Activated effector memory CD4-positive, alpha-beta T cell treated with Interleukin-2 at 50 U/mL for 16 hours (primary cell): ENCODE measurements at places on chromosomes 11 and 22.

DNA sequence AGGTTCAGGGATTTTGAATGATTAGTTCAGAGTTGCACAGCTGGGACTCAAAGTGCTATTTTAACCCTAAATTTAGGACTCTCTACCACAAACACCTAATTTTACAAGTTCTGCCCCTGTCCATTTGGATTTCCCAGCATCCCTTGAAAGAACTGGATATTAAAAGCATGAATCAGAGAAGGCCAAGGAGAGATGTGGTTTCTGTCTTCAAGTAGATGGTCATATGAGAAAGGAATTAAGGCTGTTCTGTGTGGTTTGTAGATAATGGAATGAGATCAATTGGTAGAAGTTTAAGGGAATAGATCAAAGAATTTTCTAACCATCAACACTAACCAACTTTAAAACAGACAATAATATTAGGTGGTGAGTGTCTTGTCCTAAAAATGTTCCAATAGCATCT is 106.4 kb upstream of the TENM4 start:
- DNase-seq = no peak

- no peak for DNase-seq
Measured at GRCh38 chr11:68048681-68049508, 10.1 kb downstream of the TCIRG1 start.

GRCh38 chr11:70064726-70065317 is 13.3 kb upstream of the ANO1 start:
- DNase-seq = no peak

- peak; percentile 80 for DNase-seq
Measured at GRCh38 chr11:798093-798713, at the start of gene SLC25A22. Gene SLC25A22 (minus strand): TSS chr11:798281. CDS start chr11:795006, 3,275 bp downstream.

- DNase-seq = no peak
Measured at GRCh38 chr22:23197836-23198235, 17.5 kb downstream of the BCR start.

DNA sequence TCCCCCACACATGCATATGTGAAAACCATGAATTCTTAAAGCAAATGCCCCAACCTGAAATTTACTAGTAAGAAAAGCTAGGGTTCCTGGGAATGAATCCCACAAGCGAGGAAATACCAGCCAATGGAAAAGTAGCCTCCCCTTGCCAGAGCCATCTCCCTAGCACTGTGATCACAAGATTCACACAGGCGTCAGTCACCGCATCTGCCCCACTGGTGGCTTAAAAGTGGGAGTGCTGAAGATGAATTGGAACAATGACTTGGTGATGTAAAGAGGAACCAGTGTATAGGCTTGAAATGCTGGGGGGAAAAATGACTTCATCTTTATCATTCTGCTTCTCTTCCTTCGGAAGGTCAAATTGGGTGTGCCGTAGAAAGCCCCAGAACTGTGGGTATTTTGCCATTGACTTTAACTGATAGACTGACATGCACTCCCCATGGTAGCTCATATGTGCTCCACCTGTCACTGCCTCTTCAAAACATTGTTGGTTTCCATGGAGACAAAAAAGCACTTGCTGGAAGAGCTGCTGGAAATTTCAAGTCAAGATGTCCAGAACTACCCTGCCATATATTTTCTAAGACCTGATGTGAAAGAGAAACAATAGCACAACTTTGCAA is 19.2 kb upstream of the ASPHD2 start:
- DNase-seq = no peak

GRCh38 chr11:93857413-93858120 is 7.1 kb upstream of the VSTM5 start:
- DNase-seq = no peak

DNA sequence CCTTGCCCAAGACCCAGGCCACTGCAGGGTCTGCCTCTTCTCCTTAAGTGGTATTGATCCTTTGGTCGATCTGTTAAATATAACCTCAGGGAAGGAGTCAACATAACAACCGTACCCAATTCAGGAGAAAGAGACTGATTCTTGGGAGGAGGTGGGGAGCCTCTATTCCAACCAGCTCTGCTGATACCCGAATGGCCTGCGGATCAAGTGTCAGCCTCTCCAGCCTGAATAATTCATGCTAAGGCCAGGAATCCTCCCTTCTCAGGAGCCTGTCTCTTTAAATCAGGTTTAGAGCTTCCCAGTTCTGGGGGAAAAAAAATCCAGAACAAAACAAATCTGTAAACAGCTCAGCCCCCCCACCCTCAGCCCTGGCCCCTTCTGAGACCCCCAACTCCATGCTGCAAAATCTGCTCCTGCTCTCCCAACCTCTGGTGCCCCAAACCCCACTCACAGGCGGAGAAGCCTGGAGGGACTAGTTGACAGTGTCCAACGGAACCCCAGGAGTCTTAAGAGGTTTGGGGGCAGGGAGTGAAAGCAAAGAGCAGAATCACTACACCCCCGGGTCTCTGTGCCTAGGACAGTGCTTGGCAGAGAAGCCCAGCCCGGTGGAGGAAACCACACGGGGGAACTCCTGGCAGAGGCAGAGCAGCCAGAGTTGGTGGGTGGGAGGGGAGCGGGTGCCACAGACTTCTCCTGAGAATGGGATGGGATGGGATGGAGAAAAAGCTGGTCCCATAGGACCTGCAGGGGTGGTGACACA is 863 bp upstream of the TPBGL start:
- DNase-seq = no peak

- DNase-seq = no peak
Measured at GRCh38 chr11:121225382-121225781, 67.2 kb upstream of the SC5D start.

DNA sequence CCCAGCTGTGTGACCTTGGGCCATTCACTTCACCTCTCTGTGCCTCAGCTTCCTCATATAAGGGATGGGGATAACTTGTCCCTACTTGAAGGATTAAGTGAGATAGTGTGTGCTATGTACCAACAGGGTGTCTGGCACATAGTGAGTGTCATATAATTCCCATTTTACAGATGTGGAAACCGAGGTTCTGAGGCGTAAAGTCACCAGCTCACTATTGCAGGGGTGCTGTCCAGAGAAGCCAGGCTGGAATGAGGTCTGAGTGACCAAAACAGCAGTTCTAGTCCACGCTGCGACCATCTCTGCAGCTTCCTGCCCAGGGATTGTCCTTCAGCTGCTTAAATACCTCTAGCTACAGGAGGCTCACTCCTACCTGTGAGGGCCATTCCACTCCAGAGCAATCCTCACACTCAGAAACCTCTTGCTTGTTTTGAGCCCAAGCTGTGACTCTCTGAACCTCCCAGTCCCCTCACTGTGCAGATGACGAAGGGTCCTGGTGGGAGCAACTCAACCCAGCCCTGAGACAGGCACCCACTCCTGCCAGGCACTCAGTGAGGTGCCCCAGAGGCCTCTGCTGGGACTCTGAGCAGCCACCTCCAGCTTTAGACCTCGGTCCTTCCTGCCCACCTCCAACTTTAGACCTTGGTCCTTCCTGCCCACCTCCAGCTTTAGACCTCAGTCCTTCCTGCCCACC is 5.8 kb downstream of the MB start:
- DNase-seq = no peak

- no peak for DNase-seq
Measured at GRCh38 chr11:88059326-88059725, 115.9 kb downstream of the RAB38 start.

DNA sequence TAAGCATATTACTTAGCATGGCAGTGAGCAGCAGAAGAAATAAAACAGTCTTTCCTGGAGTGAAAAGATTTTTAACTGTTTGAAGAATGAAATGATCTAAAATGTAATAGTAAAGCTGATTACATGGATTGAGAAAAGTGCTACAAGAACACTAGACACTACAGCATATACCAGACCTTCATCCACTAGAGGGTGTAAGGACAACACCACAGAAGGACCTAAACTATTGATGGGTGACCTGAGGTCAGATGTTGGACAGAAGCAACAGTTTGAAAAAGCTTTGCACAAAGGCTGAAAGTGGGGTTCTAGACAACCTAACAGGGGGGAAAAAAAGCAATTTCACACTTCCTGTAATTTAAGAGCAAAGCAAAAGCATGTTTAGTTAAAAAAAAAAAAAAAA is 97.7 kb downstream of the RBFOX2 start:
- DNase-seq = no peak

DNA sequence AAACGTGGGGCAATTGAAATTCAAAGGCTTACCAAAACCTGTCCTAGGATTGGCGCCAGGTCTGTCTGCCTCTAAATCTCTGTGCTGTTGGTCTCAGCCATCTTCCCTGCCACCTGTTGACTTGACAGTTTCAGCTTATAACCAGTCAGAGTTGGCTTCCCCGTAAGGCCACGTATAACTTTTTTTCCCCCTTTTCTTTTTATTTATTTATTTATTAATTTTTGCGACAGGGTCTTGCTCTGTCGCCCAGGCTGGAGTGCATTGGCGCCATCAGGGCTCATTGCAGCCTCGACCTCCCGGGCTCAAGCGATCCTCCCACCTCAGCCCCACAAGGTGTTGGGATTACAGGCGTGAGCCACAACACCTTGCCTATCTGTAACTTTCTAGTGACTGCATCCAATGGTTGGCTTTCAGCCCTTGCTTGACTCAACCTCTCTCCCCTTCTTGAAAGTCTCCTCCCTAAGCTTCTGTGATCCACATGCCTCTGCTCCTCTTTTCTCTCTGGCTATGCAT is 1.4 kb upstream of the SYVN1 start:
- no peak for DNase-seq

- DNase-seq = no peak
Measured at GRCh38 chr22:37126882-37127281, 17.4 kb upstream of the TMPRSS6 start.

- DNase-seq = no peak
Measured at GRCh38 chr11:46977038-46977813, 40.7 kb downstream of the CSTPP1 start.

DNA sequence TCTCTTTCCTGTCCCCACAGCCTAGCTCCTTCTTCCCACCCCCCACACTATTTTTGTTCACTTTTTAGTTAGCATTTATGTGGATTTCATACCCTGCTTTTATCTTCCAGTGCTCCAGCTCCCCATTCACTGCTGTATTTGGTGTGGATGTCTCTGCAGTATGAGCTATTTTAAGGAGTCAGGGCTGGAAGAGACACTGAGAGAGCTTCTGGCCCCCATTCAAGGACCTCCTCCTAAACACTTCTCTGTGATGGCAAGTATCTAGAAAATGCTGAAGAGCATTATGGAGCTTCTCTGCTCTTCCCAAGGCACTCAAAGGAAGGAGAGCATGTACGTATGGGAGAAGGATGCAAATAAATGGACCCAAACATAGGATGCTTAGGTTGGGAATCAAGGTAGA is 79.5 kb downstream of the RAB30 start:
- no peak for DNase-seq

- peak; percentile 52 for DNase-seq
Measured at GRCh38 chr11:35083431-35084238, 55.3 kb upstream of the CD44 start.

DNA sequence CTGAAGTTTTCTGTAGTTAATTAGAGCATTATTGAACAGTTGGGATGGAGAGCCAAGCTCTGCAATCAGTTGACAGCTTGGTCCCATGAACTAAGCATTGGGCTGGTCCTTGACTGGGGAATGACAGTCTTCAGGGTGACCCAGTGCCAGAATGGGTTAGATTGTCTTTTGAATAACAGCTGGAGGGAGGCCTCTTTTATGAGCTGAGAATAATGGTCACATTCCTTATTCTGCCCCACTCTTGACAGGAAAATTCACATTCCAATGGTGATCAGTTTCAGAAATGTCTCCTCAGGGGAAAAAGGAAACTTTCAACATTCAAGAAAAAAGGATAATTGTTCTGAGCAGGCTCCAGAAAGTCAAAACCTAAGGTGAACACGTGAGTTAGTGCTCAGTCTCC is 113.9 kb downstream of the KIRREL3 start:
- no peak for DNase-seq

GRCh38 chr22:37854946-37855345 is 5.7 kb downstream of the EIF3L start:
- DNase-seq = no peak

GRCh38 chr11:67564230-67564629 is 19.4 kb upstream of the GSTP1 start:
- no peak for DNase-seq

- DNase-seq = no peak
Measured at GRCh38 chr22:39917197-39917643, 16.3 kb downstream of the GRAP2 start.

DNA sequence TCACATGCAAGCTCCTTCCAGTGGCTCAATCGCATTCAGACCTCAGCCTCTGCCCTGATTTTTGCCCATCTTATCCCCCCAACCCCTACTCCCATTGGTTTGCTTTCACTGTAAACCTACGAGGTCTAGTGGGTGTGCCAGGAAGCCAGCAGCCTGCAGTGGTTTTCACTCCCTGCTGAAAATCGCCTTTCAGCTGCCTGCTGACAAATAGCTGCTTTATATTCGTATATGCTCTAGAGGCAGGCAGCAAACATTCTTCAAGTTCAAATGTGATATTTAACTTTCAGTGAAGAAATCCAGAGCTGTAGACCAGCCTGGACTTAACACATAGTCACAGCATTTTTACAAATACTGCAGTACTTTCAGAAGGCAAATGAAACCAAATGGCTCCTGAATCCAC is 92.8 kb upstream of the APOA1 start:
- peak; percentile 32 for DNase-seq

- DNase-seq = no peak
Measured at GRCh38 chr22:35835998-35836691, 118.5 kb downstream of the APOL5 start.

DNA sequence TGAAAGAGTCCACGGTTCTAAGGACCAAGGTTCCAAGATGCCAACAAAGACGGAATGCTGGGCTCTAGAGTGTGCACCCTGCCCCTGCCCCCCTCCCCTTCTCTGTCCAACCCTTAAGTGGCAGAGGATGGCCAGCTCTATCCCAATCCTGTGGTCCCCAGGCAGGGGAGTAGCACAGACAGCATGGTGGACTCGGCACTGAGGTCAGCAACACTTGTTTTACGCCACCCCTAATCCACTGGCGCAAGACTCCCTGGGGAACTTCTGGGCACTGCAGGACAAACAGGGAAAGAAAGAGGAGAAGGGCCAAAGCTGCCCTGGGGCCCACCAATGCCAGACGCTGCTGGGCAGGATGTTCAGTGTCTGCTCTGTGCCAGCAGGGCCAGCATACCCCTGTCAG is 18.9 kb downstream of the GDPD5 start:
- DNase-seq = no peak

GRCh38 chr11:59200423-59200746 is 12.3 kb downstream of the MPEG1 start:
- DNase-seq = no peak

- no peak for DNase-seq
Measured at GRCh38 chr11:134273317-134273712, 2.9 kb upstream of the GLB1L3 start.

DNA sequence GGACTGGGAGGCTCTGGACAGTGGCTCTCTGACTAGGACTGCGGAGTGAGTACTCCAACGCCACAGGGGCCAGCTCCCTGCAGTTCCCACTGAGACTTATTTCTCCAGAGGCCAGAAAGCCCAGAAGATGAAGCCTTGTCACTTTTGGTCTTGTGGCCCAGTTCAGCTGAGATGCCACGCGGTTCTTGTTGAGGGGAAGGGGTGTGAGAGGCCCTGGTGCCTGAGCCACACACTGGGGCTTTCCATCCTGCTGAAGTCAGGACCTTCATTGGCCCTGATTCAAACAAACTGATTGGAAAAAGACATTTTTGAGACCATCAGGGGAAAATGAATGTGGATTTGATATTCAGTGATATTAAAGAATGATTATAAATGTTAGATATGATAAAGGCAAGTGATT is 73.6 kb downstream of the UBASH3B start:
- no peak for DNase-seq
